BJ (cell line): ENCODE measurements at places on chromosomes 5 and 9. TPM values are rescaled to one million over a fixed set of nuclear protein-coding genes. Genes with fewer than 3 reads are reported as not detected.

DNA sequence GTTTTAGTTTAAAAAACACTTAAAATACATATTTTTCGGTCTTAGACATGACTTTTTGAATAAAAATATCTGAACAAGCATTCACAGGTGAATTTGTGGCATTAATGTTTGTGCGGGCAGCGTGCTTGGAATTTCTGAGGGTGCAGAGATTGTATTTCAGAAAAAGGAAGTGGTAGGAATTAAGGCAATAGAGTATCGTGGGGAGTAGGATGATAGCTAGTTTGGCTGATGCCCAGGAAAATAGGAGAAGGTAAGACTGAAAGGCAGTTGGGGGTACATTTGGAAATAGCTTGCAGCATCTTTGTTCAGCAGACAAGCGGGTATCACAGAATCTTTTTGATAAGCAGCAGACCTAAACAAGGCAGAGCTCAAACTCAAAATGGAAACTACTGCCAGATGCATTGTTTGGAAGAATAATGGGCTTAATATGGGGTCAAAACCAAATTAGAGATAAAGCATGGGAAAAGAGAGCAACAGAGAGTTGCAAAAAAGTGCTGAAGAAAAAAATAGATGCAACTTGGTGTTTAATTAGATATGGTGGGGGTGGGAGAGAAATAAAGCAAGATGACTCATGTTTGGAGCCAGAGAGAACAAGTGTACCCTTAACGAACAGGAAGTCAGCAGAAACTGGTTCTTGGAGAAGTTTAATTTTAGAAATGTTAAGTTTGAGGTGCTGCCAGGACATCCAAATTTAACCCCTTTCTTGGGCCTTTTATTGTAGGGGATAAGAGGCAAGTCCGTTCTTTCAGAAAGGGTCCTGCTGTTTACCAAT lies 85.7 kb upstream of the ARRDC3 start:
- no peak for DNase-seq

The ZNG1A gene
- polyA plus RNA-seq: 7.0 and 19.7 TPM in 2 replicates

The HTR4 gene
- polyA plus RNA-seq: not detected in 2 replicates

DNA sequence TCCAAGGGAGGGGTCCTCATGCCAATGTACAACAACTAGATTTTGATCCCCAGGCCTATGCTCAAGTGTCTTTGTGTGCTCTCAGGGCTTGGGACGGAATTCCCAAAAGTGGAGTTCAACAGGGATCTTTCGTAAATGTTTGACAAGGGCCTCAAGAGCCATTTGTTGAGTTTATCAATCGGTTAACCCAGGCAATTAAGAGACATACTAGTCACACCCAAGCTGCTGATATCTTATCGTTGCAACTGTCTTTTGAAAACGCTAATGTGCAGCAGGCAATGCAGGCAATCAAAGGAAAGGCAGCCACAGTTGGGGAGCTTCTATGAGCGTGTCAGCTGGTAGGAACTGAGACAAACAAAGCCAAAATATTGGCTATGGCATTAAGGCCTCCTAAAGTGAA lies 161.2 kb downstream of the CPLANE1 start:
- no peak for DNase-seq

The SPINK14 gene
- not detected in 2 replicates for polyA plus RNA-seq

GRCh38 chr9:87180361-87180760 lies 233.1 kb upstream of the GAS1 start:
- no peak for DNase-seq

GRCh38 chr5:75993183-75993582 lies 90.0 kb upstream of the SV2C start:
- DNase-seq: no peak

The UGT3A2 gene
- not detected in 2 replicates for polyA plus RNA-seq

The RAD1 gene
- 57.2 and 65.3 TPM in 2 replicates for polyA plus RNA-seq
